ENCODE measurements at places on chromosomes 7 and 10.

- H3K4me3 ChIP-seq = no peak overlapping the region
- no peak overlapping the region for H3K27ac ChIP-seq
- H3K4me1 ChIP-seq = no peaks in the 10 kb centered on the region
- no peak for DNase-seq
Observed at GRCh38 chr7:158933468-158934139, 77.2 kb downstream of the DYNC2I1 start.

DNA sequence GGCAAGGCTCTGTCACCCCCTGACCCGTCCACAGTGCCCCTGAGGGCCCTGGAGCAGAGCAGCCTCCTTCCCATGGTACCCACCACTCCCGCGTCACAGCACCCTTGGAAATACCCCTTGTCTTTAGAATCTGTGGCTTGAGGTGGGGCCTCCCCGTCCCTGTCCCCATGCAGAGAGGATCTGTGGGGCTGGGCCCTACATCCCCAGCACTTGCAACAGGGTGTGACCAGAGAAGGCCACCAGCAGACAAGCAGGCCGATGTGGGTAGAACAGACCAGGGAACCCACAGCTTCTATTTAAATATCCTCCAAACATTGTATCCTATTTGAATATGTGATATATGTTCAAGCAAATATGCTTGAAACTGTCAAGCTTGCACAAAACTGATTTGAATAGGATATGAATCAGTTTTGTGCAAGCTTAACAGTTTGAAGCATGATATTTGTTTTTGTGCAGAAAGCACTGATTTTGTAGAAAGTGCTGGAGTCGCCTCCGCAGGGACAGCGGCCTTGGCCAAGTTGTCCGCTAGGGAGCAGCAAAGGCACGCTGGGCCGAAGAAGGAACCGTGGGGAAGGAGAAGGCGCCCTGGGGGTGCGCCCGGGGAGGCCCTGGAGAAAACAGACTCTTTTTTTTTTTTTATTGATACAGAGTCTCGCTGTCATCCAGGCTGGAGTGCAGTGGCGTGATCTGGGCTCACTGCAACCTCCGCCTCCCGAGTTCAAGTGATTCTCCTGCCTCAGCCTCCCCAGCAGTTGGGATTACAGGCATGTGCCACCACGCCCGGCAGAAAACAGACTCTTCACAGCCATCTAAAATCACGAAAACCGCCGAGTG lies 2.2 kb downstream of the CFAP46 start:
- peaks cover 16% of the 10 kb centered on the region for H3K27me3 ChIP-seq
- no peak overlapping the region for H3K27ac ChIP-seq
- no peaks in the 10 kb centered on the region for H3K36me3 ChIP-seq
- no peak overlapping the region for H3K4me3 ChIP-seq
- peak; percentile 68 for DNase-seq

DNA sequence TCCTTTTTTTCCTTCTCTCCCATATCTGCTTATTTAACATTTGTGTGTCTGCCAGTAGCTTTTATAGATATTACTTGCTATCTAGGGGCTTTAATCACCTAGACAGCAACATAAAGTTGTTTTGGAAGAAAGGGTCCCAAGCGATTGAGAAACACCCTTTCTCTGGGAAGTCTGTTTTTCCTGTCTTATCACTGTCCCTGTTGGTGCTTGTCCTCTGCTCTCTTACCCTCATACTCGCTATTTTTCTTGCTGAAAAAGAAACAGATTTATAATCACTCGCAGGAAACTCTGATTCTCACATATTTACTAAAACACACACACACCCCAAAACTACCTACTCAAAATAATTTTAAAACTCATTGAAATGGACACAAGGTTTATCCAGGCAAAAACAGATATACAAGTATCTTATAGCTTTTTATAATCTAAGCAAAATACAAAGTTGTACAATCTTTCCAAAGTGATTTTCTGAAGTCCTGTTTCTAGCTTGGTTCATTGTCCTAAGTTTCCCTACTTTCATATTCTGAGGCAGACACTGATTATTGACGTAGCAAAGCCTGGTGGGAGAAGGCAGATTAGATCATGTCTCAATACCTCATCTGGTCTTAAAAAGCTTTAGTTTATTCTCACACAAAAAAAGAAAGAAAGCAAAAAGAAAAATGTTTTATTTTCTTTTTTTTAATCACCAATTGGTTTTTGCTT lies 157.3 kb downstream of the CACNA2D1 start:
- H3K4me1 ChIP-seq = peaks cover 32% of the 10 kb centered on the region
- no peaks in the 10 kb centered on the region for H3K27me3 ChIP-seq
- H3K4me3 ChIP-seq = no peak overlapping the region
- H3K36me3 ChIP-seq = no peaks in the 10 kb centered on the region
- peak overlapping the region; percentile 8 for H3K27ac ChIP-seq

DNA sequence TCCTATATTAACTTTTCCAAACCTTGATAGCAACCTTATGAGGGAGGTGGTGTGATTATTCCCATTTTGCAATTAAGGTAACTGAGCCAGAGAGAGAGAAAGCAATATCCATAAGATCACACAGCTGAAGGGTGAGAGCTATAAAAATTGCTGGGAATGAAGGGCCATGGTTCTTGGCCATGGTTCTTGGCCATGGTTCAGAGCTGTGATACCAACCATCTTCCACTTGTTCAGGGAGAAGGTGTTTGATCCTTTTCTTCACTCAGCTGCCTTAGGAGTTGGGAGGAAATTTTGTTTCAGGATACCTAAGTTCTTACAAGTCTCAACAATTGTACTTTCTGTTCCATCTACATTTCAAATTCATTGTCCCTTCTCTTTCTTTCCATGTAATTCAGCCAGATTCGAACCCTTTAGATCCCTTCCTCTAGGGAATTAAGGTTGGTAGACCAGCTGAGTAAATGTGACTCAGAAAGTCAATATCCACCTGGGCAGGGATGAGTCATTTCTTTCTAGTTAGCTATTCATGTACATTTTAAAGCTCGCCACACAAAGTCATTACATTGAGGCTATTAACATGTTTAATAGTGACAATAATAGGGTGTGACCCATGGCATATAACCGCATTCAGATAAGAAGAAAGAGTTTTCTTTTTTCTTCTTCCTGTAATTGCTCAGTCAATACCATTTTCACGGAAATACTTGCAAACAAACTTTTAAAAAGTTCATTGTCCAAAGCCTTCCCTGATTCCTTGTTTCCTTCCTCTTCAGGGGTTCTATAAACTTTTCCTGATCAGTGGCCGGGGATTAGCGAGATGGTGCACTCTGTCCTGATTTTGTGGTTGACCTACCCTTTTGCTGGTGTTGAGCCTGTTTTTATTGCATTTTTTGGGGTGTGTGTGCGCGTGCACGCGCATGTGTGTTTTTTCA lies 143.4 kb downstream of the TCF7L2 start:
- H3K27me3 ChIP-seq = no peaks in the 10 kb centered on the region
- no peaks in the 10 kb centered on the region for H3K36me3 ChIP-seq
- H3K4me1 ChIP-seq = no peaks in the 10 kb centered on the region
- no peak overlapping the region for H3K27ac ChIP-seq
- no peak for DNase-seq
- H3K4me3 ChIP-seq = no peak overlapping the region

- no peak for DNase-seq
- no peaks in the 10 kb centered on the region for H3K27me3 ChIP-seq
- H3K4me1 ChIP-seq = no peaks in the 10 kb centered on the region
Observed at GRCh38 chr10:88903715-88904114, 23.7 kb downstream of the STAMBPL1 start.

All from psoas muscle (tissue), 8 donors.